ENCODE measurements at places on chromosomes 4 and X. TPM values are rescaled to one million over a fixed set of nuclear protein-coding genes. Genes with fewer than 3 reads are reported as not detected.

TEX13B gene
- total RNA-seq: not detected

GPR34 gene
- total RNA-seq: not detected

CENPI gene
- 1.9 TPM for total RNA-seq

TAF7L gene
- not detected for total RNA-seq

SMIM10L2A gene
- total RNA-seq: 17.2 TPM

ZNF141 gene
- 19.6 TPM for total RNA-seq

DCAF12L1 gene
- total RNA-seq: 0.27 TPM

MAGEC1 gene
- not detected for total RNA-seq

NR0B1 gene
- total RNA-seq: 0.42 TPM

AVPR2 gene
- total RNA-seq: not detected

HHIP gene
- not detected for total RNA-seq

MND1 gene
- 12.6 TPM for total RNA-seq

ATOH1 gene
- not detected for total RNA-seq

- no peak for DNase-seq
These were observed 148.0 kb upstream of the STX18 start for GRCh38 chr4:4689694-4690440.

DNA sequence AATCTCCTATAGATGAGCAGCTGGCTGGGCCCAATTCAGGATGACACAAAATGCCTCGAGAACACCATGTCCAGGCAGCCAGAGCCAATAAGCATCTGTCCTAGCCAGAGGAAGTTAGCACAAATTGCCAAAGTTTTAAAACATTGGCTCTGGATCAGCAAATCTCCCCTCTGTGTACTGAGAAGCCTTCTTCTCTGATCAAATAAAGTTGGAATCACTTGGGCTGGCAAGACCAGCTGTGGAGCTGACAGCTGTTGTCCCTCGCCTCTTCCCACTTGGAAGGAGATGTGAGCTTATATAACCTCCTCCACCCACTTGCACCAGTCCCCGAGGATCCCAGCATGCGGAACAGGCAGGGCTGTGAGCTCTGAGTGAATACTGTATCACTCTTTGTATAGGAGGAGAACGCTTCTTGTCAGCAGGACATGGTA, 183.9 kb downstream of the OPHN1 start:
- no peak for DNase-seq

DNA sequence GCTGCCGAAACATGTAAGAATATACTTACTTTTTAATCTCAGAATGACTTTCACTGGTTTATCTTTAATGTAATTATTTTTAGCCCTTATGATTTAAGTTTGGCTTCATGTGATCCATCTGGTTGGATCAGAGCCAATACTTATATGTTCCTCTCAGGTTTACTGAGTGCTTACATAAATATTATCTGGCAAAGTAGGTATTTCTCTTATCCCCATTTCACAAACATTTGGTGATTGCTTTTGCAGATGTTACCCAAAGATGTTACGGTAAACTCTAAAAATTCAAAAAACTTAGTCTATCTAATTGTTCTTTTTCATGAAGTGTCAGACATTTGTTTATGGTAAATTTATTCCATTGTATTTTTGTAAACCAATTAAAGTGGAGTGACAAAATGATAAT, 115.0 kb upstream of the TLL1 start:
- no peak for DNase-seq

- peak; percentile 35 for DNase-seq
These were observed 103.7 kb downstream of the SORCS2 start for GRCh38 chr4:7295911-7296660.

- DNase-seq: no peak
These were observed 1810.0 kb upstream of the PCDH10 start for GRCh38 chr4:131339137-131339536.

- no peak for DNase-seq
These were observed 529.1 kb downstream of the PPARGC1A start for GRCh38 chr4:23360718-23361117.

DNA sequence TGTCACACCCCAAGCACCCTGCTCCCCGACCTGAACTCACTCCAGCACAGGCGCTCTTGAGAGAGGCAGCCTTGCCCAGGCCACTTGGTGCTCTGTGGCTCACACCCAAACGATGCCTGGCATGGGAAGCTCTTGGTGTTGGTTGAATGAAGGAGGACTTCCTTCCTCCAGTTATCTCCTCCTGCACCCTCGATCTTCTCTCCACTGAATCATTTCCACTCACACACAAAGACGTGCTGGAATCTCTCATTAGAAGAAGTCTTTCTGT, 90.5 kb upstream of the TRIM2 start:
- DNase-seq: no peak

DNA sequence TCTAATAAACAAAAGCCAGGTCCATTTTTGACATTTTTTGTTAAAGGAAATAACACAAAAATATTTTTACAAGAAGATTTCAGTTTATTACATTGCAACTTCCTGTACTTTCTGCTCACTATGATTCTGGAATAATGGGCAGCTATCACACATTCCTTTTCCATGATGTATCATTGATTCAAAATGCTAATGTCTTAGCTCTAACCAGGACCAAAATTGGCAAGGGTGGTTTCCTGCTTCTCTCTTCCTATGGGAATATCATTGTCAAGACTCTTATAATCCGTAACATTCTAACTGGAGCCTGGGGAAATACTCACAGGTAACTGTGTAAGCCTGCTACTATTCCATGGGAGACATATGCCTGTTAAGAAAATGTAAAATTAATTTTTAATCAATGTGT, 218.6 kb downstream of the DCAF12L2 start:
- DNase-seq: no peak

- no peak for DNase-seq
These were observed 27.5 kb downstream of the ARX start for GRCh38 chrX:24988314-24988713.

DNA sequence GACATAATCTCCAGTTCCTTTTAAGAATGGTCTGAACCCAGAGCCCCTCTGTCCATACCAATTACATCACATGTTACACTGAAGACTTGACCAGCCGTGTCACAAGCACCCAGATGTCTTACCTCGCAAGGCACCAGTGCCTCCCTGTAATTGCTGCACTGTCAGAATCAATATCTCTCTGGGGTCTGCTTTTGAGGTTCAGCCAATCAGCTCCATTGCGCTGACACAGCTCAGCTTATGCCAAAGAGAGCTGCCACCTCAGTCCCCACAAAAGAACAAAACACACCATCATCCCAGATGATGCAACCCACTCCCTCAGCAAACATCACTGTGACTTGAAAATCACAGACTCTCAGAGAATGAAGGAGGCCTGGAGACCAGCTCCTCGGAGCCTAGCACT, 82.5 kb upstream of the SORBS2 start:
- DNase-seq: no peak

- DNase-seq: peak; percentile 50
These were observed 1.6 kb upstream of the WWC2 start for GRCh38 chr4:183097231-183098018.

- DNase-seq: no peak
These were observed 780.2 kb downstream of the FAM133A start for GRCh38 chrX:94454159-94454558.

- no peak for DNase-seq
These were observed 136.8 kb downstream of the TET2 start for GRCh38 chr4:105283501-105283900.

DNA sequence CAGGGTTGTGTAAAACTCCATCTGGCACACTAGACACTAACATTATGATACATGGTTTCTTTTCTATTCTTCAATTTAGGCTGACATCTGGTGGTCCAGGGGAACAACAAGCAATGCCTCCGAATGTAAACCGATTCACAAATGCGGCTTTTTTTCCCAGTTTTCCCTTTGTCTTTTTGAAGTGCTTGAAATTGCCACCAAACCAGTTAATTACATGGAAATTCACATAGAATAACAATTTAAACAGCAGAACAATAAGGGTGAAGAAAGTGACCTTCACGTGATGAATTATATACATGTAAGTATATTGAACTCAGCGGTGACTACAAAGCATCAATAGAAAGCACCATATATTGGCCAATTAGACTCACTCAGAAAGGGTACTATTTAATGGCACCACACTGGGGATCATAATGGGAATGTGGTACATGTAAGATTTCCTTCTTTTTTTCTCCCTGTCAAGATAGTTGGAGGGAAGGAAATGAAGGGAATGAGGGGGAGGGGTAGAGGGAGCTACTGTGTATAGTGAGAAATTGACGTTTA, 103.9 kb downstream of the MMRN1 start:
- no peak for DNase-seq

- DNase-seq: no peak
These were observed 5.7 kb upstream of the GPR174 start for GRCh38 chrX:79138658-79139241.

- no peak for DNase-seq
These were observed 121.7 kb downstream of the RBM47 start for GRCh38 chr4:40507977-40508376.

DNA sequence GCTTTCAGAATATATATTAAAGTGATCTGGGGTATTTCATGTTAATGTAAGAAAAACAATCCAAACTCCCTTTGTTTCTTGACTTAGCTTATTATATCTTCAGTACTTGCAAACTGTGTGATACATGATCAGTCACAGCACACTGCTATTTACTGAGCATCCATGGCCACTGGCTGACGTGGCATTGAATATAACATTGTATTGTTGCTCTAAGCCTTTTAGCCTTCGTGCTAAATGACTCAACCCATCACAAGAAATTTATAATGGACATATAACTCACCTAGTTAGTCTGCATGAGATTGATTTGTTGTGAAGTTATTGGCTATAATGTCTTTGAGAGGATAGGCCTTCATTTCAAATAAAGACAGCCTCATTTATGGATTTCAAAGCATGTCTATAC, 642.6 kb downstream of the IL1RAPL1 start:
- DNase-seq: no peak

DNA sequence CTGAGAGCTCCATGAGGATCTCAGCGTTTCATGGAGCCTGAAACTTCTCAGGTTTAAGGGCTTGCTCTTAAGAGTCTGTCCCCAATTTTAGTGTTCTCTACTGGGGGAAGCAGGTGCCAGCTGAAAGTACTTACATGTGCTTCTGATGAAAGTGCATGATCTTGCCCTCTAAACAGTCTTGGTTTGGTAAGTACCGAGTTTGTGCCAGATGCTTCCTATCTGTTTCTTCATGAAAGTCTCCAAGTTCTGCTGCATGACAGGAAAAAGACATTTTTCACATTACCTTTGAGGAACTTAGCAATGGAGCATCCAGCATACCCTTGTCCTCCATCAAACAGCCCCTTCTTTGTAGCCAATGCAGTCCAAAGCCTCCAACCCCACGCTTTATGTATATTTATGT, 42.0 kb downstream of the FRMD7 start:
- DNase-seq: no peak

GRCh38 chr4:26407476-26407875, 82.8 kb downstream of the CCKAR start:
- peak; percentile 27 for DNase-seq

GRCh38 chr4:147780137-147780777, 48.4 kb downstream of the ARHGAP10 start:
- DNase-seq: no peak

DNA sequence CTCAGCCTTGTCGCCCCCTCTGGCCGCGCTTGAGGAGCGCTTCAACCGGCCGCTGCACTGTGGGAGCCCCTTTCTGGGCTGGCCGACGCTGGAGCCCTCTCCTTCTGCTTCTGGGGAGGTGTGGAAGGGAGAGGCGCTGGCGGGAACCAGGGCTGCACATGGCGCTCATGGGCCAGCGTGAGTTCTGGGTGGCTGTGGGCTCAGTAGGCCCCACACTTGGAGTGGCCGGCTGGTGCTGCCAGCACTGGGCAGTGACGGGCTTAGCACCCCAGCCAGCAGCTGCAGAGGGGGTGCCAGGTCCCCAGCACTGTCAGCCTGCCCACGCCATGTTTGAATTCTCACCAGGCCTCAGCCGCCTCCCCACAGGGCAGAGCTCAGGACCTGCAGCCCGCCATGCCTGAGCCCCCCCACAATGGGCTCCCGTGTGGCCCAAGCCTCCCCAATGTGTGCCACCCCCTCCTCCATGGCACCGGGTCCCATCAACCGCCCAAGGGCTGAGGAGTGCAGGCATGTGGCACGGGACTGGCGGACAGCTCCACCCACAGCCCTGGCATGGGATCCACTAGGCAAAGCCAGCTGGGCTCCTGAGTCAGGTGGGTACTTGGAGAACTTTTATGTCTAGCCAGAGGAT, 615.2 kb downstream of the TRIML1 start:
- no peak for DNase-seq

GRCh38 chr4:43341741-43342140, 449.2 kb downstream of the GRXCR1 start:
- DNase-seq: no peak

DNA sequence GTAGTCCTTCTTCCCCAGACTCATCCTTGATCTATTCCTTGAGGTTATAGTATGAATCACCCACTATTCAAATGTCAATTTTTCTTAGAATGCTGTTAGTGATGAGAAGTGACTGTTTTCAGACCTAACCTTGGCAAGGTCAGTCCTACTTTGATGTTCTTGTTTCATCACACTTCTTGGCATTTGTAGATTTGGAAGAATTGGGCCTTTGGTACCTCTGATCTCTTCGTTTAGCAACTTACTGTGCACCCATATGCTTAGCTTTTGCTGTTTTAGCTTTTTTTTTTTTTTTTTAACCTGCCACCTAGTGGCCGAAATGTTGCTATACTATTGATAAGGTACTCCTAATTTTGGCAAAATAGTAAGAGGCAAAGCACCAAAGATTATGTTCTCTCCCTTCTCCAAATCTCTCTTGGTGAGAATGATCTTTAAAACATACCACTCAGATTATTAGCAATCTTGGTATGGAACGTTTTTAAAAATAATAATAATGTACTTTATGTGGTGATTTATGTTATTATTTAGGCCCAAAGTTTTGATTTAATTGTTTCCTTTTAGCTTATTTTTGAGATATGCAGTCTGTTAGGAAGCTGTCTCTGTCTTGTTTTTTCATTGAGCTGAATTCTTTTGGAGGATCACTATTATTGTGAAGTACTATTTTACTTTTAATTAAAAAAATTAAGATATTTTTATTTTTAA, 16.6 kb downstream of the DCK start:
- DNase-seq: peak; percentile 65

DNA sequence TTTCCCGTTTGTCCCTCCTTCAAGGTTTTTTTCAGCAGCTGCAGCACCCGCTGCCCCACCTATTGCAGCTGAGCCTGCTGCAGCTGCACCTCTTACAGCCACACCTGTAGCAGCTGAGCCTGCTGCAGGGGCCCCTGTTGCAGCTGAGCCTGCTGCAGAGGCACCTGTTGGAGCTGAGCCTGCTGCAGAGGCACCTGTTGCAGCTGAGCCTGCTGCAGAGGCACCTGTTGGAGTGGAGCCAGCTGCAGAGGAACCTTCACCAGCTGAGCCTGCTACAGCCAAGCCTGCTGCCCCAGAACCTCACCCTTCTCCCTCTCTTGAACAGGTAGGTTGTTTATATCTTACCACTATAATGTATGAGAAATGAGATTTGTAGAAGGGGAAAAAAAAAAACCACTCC, 4.5 kb downstream of the PRR27 start:
- no peak for DNase-seq
